ENCODE measurements at places on chromosomes 16 and 17. TPM values are rescaled to one million over a fixed set of nuclear protein-coding genes. Genes with fewer than 3 reads are reported as not detected.

Gene IRX5
- total RNA-seq = not detected

Gene TAC4
- not detected for total RNA-seq

Gene LYRM1
- total RNA-seq = 30.6 TPM

Gene HOXB13
- not detected for total RNA-seq

Measured in dorsolateral prefrontal cortex (tissue), 122 donors.